Cerebellar cortex (tissue), 1 donor: ENCODE measurements at places on chromosomes 2 and 18.

DNA sequence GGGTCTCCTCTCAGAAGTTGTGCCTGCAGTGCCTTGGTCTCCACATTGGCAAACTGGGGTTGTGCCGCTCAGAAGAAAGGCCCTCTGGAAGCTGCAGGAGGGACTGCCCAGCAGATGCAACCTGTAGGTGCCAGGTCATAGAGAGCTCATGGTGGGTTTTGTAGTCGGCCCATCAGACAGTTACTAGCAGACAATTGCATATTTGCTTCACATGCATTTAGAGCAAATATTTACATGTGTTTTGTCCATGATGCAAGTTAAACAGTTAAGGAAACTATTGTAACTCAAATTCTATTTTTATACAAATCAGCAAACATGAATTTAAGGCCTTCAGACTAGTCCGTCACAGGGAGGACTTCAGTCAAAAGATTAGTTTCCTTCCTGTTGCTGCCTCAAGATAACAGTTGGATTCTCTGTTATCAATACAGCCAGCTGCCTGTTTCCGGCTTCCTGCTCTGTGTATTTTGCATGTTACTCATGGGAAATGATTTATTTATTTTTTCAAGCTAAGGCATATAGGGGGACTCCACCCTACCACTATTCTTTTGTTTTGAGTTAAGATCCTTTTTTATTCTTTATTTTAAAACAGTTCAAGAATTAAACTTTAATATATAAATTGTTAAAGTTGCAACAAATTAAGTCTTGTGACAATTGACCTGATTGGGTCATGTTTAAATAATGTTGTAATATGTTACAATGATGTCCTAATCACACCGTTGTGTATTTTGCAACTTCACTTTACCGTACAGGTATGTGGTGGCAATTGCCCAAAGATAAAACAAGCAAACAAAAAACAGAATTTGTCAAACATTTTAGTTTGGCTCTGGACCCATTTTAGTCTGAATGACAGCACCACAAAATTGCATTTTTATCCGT lies 133.5 kb downstream of the SPTBN1 start:
- no peak for DNase-seq

DNA sequence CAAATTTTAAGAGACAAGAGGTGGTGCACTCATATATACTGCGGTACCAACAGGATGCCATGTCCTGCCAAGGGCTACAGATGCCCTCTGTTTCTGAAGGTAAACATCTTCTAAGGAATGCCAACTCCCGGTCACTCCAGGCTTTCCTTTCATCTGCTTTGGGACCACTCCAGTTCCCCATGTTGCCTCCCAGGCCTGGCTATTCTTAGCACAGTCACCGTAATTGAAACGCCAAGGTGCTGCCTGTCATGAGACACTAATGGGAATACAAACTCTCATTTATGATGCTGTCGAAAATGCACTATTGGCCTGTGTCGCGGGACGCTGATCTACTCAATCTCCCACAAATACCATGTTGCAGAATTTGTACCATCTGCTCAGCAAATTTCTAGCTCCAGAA lies 79.6 kb downstream of the KLF7 start:
- peak; percentile 94 for DNase-seq

GRCh38 chr2:217103752-217104545 lies 244.1 kb upstream of the TNP1 start:
- DNase-seq, result no peak

DNA sequence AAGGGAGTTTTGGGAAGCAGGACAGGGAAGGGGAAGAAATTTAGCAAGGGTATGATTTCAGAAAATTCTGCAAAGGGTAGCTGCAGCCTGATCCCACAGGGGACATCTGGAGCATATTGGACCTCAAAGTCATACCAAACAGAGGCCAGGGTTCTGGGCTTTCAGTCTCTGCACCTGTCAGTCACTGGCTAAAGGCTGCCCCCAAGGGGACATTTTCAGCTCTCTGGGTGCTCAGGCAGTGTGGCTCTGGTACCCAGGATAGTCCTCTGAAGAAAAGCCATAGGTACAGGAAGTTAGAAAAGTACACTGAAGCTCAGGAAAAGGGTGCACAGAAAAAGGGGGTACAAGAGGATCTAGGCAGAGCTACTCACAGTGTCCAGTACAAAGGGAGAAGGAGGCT lies 149.2 kb downstream of the INSIG2 start:
- DNase-seq, result no peak

DNA sequence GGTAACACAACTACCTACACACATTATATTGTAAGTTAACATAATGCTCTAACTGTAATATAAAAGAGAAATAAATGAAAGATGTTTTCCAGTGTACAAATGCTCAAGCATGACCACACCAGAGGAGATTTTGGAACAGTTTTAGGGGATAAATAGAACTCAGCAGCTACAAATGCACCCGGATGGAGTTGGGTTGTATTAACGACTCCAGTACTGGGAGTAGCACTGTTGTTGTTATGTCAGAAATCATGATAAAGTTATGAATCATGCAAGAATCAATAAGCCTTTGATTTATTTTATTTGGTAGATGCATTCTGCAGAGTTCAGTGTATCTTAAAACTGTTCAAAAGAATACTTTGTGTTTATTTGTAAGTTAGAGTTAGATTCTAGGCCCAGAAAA lies 126.9 kb downstream of the MAP3K20 start:
- no peak for DNase-seq

DNA sequence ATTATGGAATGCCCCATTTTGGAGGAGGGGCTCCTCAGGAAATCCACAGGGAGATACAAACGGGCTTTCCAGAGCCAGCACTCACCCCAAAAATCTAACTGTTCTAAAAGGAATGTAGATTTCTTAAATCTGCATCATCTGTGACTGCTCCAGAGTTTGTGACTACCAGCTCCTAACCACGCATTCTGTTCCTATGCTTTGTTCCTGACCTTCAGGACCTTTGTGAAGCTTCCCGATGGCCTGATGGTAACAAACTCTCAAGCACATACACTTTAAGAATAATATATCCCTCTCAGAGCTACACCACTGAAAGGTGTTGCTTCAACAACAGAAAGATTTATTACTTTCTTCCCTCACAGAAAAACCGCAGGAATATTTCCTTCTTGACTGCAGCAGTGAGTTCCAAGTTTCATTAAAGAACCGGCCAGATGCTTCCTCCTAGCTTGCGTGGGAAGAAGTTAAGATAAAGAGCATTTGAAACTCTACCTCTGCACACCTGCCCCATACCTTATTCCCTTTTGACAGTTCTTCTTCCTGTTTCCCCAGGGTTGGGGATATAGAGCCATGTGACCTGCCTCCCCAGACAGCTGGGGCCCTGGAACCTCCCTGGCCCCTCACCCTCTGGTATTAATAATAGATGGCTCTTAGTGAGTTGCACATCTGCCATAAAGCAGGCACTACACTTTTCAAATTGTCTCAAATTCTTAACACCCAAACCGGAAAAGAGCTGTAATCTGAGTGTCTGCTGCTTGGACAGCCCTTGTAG lies 40.2 kb upstream of the EML4 start:
- DNase-seq, result no peak

- DNase-seq, result no peak
Measured at GRCh38 chr2:159072795-159073194, 104.4 kb downstream of the TANC1 start.

DNA sequence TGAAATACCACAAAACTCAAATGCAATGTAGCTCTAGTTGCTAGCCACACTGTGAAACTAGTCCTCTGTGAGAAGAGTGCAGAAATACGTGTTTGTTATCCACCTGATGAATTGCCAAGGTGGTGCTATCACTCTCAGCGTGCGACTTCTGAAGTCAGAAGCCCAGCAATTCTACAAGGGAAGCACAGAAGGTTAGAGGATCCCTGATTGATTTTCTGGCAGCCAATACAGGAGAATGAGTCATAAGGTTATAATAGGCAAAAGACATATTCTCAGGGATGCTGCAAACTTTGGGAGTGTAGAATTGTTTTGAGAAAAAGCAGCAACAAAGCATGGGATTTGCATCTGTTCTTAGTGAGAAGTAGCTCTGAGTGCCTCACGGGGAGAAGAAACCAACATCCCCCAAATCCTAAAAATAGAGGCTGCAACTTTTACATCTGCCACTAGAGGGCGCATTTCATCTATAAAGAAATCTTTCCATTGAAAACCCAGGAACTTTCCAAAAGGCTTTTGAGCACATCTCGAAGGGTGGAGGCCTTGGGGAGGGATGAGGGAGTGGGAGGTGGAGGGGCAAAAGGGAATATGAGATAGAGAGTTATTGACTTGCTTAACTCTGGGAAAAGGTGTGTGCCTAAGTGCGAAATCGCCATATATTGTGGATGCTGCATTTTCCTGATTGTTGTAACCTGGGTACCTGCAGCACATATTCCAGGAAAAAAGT lies 78.0 kb downstream of the TMEM182 start:
- DNase-seq, result peak; percentile 87

DNA sequence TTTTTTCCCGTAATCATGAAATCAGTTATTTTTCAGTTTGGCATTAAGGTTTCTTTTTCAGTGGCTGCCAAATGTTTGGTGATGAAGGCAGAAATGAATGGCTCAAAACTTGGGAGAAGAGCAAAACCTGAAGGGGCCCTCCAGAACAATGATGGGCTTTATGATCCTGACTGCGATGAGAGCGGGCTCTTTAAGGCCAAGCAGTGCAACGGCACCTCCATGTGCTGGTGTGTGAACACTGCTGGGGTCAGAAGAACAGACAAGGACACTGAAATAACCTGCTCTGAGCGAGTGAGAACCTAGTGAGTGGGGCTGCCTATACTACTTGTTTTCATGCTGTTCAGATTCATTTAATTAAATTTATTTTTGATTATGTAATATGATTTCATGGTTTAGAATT lies 29.2 kb upstream of the MSH2 start:
- peak; percentile 35 for DNase-seq

DNA sequence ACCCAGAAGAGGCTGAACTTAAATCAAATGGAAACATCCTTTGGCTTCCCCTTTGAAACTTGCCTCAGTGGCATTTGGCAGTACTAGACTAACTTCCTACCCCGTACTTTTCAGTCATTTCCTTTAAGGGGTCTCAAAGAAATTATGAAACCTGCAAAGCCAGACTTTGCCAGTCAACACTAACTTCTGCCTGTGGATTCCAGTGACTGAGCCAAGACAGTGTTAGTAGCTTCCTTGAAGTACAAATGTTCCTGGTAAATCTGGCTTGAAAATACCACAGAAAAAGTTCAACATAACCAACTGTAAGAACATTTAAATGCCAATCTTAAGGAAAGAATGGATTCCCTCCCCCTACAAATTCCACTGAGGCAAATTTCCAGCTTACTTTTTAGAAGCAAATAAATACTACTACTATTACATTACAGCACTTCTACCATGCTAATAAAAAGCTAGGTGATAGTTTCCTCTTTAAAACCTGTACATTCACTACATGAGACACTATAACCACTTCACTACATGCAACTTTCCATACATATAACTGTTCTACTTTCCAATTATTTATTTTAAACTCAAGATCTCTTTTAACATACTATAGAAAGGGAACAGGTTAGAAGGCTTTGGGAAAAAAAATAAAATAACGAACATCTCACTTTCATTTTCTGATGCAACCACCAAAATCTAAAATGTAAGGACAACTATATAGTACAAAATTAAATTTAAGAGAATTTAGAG lies 2.4 kb downstream of the PELI1 start:
- peak; percentile 42 for DNase-seq

DNA sequence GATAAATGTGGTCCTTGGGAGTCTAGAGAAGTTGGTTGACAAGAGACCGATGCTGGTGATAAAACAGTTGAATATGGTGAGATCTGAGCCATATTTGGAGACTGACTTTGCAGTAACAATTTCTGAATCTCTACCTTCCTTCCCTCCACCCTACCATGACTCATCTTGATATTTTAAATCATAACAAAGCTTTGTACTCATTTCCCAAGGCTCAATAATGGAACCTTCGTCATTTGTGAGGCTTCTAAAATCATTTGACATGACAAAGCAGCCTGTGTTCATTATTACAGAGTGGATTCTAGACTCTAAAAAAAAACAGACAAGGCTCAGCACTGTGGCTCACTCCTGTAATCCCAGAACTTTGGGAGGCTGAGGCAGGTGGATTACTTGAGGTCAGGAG lies 38.5 kb upstream of the PDCL3 start:
- DNase-seq, result no peak

DNA sequence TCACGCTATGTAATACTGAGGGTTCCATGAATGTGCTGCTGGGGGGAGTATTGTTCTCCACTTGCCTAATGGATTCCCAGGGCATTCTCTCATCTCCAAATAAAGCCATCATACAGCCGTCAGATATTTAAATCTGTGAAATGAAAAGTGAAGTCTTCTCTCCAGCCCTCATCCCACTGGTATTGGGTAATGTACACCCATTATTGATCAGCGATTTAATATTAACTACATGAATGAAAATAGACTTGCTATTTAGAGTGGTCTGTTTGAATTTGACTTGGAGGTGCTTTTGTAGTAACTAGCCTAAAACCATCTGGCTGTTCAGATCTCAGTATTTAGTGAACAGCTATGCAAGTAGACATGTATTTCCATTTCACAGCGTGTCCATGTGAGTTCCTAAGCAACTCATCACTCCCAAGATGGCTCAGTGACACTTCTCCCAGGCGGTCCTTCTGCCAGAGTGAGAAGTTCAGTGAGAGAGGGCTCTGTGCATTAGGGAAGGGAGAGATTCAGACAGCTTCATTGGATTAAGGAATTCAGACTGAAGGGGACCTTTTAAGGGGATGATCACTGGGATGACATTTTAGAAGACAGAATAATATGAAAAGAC lies 140.7 kb downstream of the WDSUB1 start:
- no peak for DNase-seq

- no peak for DNase-seq
Measured at GRCh38 chr2:134203175-134203574, 50.7 kb upstream of the MGAT5 start.

GRCh38 chr18:52914148-52914547 lies 574.2 kb downstream of the DCC start:
- no peak for DNase-seq

- DNase-seq, result no peak
Measured at GRCh38 chr2:168825126-168825525, 22.7 kb downstream of the NOSTRIN start.

- DNase-seq, result no peak
Measured at GRCh38 chr18:44482761-44483160, 197.9 kb upstream of the SETBP1 start.

DNA sequence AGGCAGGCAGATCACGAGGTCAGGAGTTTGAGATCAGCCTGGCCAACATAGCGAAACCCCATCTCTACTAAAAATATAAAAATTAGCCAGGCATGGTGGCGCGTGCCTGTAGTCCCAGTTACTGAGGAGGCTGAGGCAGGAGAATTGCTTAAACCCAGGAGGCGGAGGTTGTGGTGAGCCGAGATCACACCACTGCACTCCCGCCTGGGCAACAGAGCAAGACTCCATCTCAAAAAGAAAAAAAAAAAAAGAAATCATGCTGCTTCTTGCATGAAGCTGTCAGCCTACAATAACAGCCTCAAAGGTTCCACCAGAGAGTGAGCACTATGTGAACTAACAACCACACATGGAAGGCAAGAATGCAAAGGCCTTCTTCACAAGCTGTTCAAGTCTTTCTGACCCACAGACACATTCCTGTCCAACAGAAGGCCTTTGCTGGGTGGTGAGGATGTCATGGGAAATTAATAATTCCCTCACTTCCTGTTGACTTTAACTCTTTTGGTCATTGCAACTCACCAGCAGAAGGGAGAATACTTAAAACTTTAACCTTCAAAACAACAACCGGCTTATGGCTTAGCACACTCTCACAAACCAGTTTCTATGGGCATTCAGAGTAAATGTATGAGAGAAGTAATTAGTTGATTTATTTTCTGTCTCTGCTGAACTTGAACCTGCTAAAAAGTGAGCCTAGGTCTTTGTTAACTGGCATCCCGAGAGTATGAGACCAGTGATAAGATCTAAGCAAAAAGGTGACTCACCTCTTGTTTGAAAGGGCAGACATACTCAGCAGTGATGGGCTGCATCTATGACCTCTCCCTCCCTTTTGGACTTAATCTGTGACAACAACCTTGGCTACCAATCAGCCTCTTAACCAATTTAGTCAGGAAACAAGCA lies 11.8 kb downstream of the PLEKHM3 start:
- DNase-seq, result no peak
